ENCODE measurements at places on chromosomes 3 and 15.

DNA sequence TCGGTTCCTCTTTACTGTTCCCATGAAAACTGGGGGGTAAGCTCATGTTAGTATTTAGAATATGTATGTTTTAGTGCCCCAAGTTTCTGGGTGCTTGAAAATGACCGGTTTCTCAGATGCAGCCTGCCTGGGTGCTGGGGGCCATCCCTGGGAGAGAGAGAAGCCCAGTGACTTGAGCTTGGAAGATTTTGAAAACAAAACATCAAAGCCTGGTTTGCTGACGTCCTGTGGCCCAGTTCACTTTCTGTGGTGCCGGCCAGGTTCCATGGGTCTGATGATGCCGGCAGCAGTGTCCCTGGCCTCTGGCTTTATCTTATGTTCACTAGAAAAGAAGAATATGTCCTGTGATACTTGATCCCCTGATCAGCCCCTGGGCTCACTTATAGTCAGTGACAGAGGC, 17.1 kb downstream of the APBA2 start:
- DNase-seq = no peak

DNA sequence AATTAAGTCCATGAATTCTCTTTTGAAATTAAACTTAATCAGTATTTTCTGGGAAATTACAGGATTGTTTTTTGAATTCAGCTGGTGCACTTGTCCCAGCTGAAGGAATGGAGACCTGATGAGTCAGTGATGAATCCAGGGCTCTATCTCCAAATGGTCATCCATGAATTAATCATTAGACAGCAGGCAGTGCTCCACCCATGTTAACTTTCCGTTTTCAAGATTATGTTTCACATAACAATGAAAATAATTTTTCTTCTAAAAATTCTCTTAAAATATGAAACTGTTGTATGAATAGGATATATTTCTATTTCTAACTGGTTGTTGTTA, 13.9 kb upstream of the PAQR9 start:
- DNase-seq = peak; percentile 64

- DNase-seq = no peak
These were observed 508.7 kb downstream of the AGBL1 start for GRCh38 chr15:86588413-86588812.

GRCh38 chr15:56598991-56599390, 134.1 kb upstream of the MNS1 start:
- peak; percentile 73 for DNase-seq

DNA sequence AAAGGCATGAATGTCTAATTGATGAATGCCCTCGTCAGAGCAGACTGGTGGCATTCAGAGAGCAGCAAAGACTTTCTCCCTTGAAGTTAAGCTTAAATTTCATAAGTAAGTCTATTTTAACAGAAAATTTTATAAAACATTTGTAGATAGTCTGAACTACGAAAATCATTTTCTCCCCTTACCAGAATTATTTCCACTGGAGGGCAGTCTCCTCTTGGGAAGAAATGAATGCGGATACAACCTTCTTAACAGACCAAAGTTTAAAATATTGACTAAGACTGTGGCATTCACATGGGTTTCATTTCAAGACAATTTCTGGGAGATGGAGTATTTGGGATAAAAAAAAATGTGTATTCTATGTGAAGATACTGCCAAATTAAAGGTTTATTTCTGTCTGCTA, 669.0 kb downstream of the FHIT start:
- DNase-seq = peak; percentile 9

DNA sequence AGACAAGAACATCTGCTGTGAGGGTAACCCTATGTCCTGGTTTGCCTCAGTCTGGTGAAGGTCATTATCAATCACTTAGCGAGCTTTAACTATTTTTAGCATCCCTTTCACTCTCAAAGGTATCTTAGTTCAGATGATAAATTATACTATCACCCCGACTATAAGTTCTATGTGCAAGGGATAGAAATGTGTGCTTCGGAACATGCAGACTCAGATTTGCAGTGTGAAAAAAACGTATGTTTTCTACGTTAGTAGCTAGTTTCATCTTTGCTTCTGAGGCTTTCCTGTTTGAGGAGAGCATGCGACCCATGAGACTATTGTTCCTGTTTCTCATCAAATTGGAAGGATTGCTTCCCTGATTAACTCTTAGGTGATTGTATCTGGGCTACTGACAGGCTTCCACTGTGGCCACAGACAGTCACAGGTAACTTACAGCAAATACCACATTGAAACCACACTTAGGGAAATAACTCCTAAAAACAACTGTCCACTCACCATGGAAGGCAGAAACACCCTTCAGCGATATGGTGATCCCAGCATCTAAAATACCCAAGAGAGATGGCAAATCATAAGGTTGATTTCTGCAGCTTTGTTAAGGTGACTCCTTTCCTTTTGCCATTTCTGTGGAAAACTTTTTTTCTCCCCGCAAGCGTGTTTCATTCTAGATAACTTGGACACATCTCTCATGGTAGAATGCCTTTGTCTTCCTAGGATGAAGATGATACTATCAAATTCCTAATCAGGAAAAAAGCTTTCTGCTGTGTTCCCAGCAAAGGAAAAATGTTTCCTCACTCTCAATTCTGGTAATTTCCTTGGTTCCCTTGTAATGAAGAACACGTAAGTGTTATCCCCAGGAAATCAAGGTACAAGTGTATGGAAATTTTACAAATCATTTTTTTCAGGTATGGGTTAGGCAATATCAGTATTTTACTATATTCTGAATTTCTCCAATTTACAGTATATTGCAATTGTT, 5.2 kb downstream of the GCSAM start:
- DNase-seq = no peak

GRCh38 chr3:106337116-106337515, 468.3 kb upstream of the CBLB start:
- DNase-seq = peak; percentile 45

- no peak for DNase-seq
These were observed 163.1 kb downstream of the CNTN4 start for GRCh38 chr3:2261747-2262146.

GRCh38 chr3:101695779-101696372, 9.4 kb upstream of the RPL24 start:
- peak; percentile 85 for DNase-seq

- no peak for DNase-seq
These were observed 30.3 kb downstream of the SEC61A1 start for GRCh38 chr3:128082546-128082945.

DNA sequence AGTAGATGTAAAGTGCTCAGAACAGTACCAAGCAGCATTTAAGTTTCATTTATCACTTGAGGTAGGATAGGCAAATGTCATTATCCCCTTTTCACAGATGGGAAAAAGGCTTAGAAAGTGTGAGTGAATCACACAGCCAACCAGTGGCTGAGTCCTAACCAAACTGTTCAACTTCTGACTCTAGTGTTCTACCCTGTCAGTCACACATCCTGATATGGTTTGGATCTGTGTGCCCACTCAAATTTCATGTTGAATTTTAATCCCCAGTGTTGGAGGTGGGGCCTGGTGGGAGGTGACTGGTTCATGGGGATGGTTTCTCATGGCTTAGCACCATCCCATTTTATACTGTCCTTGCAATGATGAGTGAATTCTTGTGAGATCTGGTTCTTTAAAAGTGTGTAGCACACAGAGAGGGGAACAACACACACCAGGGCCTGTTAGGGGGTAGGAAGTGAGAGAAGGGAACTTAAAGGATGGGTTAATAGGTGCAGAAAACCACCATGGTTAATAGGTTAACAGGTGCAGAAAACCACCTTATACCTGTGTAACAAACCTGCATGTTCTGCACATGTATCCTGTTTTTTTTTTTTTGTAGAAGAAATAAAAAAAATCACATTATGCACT, 304.7 kb downstream of the SUCLG2 start:
- no peak for DNase-seq

DNA sequence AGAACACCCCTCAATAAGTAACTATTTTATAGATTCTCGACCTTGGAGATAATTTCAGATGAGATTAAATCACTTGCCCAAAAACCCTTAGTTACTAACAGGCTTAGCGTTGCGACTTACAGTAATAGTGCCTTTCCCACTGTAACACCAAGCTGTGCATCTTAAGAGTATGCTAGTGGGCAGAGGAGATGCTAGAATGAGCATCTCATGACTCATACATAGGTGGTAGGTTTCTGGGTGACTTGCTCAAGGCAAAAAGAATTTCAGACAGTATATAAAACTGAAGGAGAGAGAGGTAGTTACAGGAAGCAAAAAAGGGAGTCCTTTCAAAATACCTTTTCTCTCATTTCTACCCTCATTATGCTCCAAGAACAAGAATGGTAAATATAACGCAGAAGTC, 3.9 kb downstream of the KATNBL1 start:
- DNase-seq = no peak

- no peak for DNase-seq
These were observed 12.4 kb downstream of the NDUFB4 start for GRCh38 chr3:120608506-120608905.

DNA sequence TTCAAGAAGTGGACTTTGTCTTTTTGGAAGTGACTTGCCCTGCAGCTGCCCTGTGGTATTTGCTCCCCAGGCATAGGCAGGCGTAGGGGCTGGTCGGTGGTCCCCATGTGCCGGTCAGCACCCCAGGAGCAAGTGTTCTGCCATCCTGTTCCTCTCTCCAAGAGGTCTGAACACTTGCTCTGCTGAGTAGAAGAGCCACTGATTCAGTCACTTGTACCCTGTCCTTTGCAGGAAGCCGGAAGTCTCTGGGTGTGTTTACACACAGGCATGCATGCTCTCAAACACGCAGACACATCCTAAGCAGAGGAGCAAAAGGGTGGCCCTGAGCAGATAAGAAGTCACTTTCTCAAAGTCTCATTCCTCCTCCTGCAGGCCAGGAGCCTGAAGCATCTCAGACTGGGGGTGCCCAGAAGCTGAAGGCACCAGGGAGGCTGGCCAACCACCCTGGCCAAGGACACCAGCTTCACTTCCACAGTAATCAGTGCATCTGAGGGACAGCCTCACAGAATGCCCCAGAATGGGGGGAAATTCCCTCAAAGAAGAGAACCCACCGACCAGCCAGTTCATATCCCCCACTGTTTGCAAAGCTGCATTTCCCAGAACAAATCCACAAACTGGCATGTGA, 88.7 kb upstream of the POMGNT2 start:
- no peak for DNase-seq

DNA sequence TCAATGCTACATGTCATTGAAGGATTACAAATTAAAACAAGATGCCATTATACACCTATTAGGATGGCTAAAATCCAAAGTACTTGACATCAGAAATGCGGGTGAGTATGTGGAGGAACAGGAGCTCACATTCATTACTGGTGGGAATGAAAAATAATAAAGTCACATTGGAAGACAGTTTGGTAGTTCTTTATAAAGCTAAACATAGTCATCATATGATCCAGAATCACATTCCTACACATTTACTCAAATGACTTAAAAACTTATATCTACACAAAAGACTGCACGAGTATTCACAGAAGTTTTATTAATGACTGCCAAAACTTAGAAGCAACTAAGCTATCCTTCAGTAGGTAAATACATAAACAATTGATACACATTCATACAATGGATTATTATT, 147.2 kb downstream of the ISL2 start:
- no peak for DNase-seq

DNA sequence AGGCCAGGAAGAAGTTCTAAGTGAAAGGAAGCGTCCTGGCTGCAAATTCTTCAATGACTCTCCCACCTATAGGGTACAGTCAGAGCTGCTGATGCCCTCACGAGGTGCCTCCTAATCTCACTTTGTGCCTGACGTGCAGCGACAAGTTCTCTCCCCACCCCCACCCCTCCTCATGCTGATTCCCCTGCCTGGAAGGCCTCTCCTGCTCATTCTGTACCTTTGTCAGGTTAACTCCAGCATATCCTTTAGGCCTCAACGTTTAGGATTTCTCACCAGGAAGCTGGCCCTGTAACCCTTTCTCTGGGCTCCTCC, 25.0 kb downstream of the SLC12A8 start:
- DNase-seq = no peak

- peak; percentile 3 for DNase-seq
These were observed 201.6 kb upstream of the TMC3 start for GRCh38 chr15:81575436-81576123.

DNA sequence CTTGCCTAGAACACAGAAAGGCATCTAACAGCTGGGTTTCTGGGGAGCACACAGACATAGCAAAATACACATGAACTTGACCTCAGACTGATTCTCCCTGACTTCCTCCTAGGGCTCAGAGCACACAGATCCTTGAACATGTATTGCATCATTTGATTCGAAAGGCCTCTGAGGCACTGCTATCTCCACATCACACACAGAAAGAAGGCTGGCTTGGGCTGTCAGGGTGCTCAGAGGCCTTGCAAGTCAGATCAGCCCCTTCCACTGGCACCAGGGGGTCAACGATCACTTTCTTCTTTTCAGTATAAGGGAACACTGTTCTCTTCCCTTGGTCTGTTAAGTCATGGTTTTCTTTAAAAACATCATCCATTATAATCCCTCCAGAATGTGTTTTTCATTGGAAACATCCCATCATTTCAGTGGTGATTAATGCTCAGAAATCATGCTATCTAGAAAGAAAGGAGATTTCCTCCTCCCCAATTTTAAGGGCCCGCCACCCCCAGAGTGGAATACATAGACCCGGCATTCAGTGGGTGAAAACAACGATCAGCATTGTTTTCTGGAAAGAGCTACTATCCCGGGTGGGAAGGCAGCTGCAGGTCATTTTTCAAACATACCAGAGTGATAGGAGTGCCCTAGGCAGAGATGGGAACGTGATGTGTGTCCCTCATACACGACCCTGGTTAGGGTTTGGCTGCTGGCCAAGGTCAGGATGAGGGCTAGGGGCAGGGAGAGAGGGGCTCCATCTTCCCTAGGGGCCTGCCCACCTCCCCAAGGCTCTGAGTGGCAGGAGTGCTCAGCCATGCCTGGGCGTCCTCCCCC, 253.3 kb upstream of the LYSMD4 start:
- DNase-seq = no peak

DNA sequence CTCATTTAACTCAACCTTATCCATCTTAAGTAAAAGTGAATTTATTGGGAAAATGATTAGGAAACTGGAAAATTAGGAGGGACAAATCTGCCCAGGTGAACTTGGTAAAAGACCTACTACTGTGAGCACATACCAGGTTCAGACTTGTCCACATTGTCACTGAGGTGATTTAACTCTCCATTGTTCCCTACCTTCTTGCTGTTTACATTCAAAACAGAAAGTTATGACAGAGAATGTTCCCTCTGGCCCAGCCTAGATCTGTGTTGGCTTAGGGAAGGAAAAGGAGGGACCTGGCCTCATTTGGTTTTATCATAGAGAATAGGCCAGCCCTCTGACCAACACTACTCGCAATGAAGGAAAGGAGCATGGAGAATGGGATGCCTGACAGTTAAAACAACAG, 117.6 kb downstream of the SATB1 start:
- no peak for DNase-seq

DNA sequence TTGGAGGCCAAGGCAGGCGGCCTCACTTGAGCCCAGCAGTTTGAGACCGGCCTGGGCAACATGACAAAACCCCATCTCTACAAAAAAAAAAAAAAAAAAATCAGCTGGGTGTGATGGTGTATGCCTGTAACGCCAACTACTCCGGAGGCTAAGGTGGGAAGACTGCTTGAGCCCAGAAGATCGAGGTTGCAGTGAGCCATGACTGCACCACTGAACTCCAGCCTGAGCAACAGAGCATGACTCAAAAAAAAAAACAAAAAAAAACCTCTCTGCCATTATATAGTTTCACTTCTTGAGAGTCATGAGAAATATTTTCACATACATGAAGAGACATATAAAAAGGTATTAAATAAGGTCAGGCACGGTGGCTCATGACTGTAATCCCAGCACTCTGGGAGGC, 45.9 kb upstream of the CP start:
- no peak for DNase-seq
